WERI-Rb-1 (cell line): ENCODE measurements at places on chromosomes 2 and 18.

- no peak for DNase-seq
Measured at GRCh38 chr2:224922142-224922727, 120.0 kb downstream of the DOCK10 start.

GRCh38 chr2:85635011-85635410, 19.0 kb downstream of the USP39 start:
- DNase-seq, result no peak

DNA sequence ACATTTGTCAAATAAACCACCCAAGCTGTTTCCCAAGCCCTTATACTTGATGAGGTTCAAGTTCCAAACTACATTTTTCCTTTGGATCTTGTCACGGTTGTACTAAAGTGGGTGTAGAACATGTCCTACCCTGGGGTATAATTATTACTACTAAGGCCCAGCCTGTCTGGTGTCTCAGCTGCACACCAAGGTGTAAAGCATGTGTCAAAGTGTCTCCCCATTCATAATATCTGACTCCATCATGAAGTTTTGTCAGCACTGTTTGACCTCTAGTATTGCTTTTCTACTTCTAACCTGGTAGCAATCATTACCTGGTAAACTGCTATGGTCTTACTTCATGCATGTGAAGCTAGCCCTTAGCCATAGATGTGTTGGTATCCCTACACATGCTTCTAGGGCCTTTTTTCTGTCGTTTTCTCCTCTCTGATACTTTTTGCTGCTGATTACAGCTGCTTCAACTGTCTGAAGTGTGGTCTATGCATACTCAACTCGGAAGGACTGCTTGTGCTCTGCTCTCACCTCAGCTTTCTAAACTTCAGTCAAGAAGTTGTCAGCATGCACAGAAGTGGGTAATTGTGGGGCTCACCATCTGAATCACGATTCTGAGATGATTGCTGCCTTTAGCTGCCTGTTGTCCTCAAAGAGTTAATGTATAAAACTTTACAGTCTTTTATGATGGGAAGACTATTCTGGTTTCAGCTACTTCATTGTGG, 445.7 kb upstream of the TRIB2 start:
- no peak for DNase-seq

DNA sequence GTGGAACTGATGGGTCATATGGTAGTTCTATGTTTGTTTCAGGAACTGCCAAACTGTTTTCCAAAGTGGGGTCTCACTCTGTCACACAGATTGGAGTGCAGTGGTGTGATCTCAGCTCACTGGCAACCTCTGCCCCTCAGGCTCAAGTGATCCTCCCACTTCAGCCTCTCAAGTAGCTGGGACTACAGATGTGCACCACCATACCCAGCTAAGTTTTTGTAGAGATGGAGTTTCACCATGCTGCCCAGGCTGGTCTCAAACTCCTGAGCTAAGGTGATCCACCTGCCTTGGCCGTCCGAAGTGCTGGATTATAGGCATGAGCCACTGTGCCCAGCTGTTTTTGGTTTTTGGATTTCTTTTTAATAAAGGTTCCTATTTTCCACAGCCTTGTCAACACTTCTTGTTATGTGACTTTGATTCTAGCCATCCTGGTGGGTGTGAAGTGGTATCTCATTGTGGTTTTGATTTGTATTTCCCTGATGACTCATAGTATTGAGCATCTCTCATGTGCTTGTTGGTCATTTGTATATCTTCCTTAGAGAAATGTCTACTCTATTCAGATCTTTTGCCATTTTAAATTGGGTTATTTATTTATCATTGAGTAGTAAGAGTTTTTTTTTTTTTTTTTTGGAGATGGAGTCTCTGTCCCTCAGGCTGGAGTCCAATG, 22.8 kb downstream of the NPC1 start:
- DNase-seq, result no peak
